ENCODE measurements at places on chromosomes 7 and 10.

DNA sequence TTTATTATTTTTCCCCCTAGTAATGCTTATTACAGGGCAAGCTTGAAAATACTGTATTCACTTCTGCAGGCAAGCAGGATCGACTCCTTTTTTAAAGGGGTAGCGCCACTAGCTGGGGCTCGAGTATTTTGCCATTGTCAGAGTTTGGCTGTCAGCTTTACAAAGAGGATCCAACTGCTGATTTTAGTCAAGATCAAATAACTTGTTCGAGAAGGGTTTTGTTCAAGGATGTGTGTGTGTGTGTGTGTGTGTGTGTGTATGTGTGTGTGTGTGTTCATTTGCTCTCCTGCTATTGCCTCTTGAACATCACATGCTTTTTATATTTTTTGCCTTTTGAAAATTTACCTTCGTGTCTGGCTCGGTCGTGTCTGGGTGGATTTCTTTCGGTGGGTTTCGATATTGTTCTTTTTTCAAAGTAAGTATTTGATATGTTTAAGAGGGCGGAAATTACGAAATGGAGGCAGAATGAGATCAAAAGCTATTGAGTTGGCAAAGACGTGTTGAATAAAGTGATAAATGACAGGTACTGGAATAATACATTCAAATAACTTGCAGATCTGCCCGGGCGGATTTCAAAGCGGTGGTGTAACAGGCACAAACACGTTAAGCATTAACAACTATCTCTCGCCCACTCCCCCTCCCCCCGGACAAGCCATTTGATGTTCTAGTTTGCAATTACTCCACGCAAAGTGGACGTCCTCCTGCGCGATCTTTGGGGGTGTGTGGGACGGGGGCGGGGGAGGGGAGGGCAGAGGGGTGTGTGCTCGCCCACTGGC lies 1.1 kb downstream of the ARID5B start:
- DNase-seq, result no peak

DNA sequence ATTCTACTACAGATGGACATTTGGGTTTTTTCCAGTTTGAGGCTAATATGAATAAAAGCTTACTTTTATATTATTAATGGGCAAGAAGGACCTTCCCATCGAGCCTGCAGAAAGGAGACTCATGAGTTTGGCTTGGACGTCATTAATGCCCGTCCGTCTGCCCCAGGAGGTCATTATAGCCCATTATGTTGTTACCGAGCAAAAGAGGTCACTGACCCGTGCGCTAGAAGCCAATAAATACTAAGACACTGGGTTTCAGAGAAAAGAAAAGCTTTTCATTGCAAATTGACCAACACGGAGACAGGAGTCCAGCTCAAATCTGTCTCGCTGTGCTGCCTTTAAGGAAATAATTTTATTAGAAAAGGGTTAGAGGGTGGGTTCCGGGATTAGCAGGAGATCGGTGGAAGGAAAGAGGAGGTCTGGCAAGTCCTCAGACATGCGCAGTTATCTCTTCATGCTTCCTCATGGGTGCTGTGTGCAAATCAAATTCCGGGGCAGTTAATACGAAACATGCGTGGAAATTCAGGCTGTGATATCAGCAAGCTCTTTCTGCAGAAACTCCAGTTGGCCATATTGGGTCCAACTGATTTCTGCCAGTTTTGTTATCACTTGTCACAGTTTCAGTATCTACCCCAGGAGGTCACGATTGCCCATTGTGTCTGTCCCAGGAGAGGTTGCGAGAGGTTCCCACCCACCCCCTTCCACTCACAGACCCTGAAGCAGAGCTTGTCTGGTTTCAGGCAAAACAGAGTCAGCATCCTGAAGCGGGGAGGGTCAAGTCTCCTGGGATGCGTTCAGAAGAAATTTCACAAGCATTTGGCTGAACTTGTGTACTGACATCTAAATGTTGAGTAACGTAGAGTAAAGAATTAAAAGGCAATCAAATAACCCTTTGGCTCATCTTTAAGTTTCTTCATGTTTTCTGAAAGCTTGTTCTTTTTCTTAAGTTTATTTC lies 1.1 kb upstream of the GALNTL5 start:
- no peak for DNase-seq

GRCh38 chr7:28132959-28133870 lies 47.4 kb downstream of the JAZF1 start:
- DNase-seq, result no peak

DNA sequence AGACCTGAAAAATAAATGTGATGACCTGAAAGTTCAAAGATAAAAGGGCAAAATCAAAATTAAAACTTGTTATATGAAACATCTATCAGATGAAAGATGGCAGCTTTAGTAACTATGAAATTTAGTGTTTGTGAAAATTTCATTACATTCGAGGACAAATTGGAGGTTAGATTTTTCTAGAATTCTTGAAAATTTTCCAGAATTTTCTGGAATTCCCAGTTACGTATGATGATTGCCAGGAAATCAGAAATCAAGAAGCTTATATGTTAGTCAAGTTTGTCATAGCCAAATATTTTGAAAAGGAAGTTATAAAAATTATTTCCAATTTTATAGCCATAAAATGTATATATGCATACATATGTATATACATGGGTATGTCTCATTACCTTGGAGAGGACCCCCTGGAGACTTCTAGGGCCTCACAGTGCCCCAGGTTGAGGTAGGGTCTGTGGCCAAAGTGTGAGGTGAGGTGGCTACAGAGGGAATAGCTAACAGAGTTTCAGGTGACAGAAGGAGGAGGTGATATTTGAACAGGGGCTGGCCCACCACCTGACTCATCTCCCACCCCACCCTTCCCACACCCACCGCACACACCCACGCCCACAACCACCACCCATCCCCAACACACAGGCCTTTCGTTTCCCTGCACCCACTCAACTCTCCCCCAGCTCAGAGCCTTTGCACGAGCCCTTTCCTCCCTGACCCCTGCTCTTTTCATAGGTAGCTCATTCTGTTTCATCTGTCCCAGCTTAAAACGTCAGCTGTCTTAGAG lies 21.5 kb downstream of the C10orf105 start:
- no peak for DNase-seq

GRCh38 chr7:30330134-30331111 lies 46.0 kb downstream of the ZNRF2 start:
- no peak for DNase-seq

DNA sequence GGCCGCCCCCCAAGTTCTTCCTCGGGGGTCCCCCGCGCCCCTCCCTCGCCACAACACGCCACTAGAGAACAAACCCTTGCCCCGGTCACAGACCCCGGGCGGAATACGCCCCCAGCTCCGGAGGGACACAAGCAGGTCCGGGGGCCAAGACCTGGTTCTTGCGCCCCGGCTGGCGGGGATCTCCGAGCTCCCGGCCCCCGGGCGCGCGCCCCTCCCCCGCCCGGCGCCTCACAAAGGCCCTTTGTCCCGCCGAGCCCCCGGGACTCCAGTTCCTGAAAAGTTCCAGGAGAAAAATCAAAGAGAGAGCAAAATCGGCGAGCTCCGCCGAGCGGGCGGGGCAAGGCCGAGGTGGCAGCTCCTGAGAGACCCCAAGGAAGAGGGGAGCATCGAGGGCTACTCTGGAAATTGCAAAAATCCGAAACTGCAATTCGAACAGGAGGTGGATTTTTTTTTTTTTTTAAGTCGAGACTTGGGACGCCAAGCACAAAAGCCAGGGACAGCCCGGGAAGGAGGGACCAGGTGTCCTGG lies 4.0 kb downstream of the TNRC18 start:
- no peak for DNase-seq

GRCh38 chr7:12643644-12644043 lies 43.8 kb upstream of the ARL4A start:
- no peak for DNase-seq

DNA sequence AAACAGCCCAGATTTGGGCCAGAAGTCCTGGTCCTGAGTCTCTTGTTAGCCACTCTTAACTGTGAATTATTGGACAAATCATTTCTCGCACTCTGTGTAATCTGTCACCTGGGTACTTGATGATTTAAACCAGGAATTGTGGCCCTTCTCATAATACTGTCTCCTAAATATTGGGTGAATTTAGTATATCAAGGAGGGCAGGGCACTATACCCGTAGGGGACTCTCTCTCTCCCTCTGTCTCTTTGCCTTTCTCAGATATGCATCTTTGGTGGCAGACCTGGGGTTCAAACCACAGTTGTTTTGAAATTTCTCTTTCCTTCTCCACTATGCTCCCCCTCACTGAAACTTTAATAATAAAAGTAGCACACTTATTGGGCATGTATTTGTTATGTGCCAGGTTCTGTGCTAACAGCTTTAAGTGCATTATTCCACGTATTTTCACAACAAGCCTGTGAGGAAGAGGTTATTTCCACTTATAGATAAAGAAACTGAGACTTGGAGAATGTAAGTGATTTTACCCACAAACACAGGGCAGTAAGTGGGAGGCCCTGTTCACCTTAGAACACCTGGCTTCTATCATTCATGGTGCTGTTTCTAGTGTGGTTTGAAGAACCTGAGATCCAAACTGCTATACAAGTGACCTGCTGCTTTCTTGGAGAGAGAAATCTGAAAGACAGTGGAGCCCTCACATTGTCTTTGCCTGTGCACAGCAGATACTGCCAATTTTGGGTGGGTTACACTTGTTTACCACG lies 11.8 kb downstream of the FAS start:
- DNase-seq, result no peak

DNA sequence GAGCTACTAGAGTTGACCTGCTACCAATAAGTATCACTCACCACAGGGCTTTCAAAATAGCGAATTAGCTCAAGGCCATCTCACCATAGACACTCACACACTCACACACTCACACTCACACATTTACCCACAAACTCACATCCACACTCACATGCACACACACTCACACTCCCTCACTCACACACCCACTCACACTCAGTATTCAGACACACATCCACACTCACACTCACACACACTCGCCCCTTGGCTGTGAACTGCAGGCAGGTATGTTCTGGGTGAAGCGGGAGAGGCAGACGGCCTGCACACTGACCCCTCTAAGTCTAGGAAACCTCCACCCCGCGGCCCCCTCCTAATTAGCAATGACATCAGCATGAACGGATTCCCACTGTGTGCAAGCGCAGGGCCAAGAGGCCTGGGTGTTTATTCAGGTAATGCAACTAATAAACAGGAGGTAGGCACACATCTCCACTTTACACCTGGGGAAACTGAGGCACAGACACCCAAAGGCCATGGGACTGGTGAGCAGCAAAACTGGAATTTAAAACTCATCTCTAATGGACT lies 94.6 kb downstream of the ADARB2 start:
- DNase-seq, result no peak

DNA sequence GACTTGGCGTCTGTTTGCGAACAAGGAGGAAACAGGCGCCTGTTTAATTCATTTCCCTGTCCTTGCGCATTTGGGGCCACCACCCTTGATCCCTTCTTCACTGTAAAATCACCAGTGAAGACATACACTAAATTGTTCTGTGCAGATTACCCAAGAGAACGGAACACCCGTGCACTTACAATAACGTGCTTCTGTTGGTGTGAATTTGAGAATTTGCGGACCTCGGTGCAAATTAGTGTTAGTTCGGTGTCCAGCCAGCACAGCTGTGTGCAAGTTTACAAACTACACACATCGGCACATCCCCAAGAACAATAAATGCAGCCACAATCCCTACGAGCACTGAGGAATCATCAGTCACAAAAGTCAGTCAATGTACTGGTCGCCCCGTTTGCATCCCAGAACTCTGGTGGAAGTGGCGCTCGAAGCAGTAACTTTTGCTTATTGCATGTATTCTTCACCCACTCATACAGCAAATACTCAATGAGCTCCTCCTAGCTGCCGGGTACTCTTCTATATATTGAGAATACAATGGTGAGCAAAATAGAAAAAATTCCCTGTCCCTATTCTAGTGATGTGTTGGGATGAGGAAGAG lies 786 bp upstream of the CNOT4 start:
- no peak for DNase-seq

GRCh38 chr7:41579961-41580935 lies 122.6 kb downstream of the INHBA start:
- no peak for DNase-seq

- DNase-seq, result no peak
Observed at GRCh38 chr7:35255443-35256255, 1.7 kb upstream of the TBX20 start.

DNA sequence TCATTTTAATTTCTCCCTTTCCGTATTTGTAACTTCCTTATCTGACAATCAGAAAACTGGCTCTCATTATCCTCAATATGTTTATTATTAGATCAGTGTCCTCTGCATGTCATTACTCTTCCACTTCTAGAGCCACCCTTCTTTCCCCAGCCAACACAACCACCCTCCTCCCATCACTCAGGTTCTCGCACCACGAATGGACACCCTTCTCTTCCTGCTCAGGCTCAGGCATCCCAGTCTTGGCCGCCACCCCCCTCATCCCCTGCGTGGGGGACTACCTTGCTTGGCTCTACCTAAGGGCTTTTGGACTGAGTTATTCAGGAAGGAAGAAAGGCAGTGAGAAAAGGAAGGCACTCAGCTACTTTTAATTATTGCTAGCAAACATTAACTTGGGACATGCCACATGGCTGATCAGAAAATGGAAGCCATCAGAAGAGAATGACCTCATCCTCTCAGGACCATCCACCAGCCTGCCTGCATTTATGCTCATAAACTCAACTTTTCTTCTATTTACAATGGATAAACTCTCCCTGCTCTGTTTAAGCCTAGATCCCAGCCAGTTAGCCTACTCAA lies 199.9 kb upstream of the PLXNA4 start:
- no peak for DNase-seq

DNA sequence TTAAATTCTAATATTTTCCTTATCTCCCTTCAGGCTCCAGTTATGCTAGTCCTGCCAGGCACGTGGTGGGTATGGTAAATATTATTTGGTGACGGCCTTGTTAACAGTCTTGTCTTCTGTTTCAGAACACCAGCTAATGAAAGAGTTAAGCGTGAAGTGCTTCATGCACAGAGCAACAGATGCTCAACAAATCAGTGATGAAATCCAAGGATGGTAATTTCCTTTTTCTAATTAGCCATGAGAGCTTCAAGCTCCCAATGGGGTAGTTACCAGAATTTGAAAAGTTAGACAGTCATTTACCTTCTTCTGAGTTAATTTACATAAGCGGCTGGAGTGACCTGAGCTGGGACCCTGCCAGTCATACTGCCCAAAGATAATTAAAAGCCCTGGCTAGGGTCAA lies 1.9 kb upstream of the OTUD1 start:
- no peak for DNase-seq

- peak; percentile 12 for DNase-seq
Observed at GRCh38 chr10:29811751-29812427, 177.1 kb upstream of the SVIL start.

GRCh38 chr7:47379629-47380324 lies 202.1 kb downstream of the TNS3 start:
- DNase-seq, result no peak

GRCh38 chr10:73922864-73923133 lies 11.9 kb downstream of the PLAU start:
- DNase-seq, result no peak

- no peak for DNase-seq
Observed at GRCh38 chr10:125343118-125343925, 183.0 kb upstream of the CTBP2 start.
